ENCODE measurements at places on chromosomes 1 and 21. TPM values are rescaled to one million over a fixed set of nuclear protein-coding genes. Genes with fewer than 3 reads are reported as not detected.

TNFSF4 gene
- total RNA-seq = 0.57 TPM

SPRR2E gene
- not detected for total RNA-seq

LDLRAD1 gene
- total RNA-seq = not detected

NTNG1 gene
- 1.3 TPM for total RNA-seq

S100A14 gene
- not detected for total RNA-seq

KRTAP19-3 gene
- not detected for total RNA-seq

NPL gene
- 12.7 TPM for total RNA-seq
